ENCODE measurements at places on chromosomes 7 and 10.

DNA sequence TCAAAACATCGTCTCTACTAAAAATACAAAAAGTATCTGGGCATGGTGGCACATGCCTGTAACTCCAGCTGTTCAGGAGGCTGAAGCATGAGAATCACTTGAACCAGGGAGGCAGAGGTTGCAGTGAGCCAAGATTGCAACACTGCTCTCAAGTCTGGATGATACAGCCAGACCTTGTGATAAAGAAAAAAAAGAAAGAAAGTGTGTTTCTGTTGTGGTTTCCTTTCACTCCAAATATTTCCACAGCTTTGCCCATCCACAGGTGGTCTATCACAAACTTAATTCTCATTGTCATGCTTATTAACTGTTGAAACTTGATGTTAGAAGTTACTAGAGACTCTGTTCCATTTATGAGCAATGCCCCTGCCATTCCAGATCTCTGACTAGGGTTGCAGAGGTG lies 316.0 kb upstream of the SEMA3C start:
- no peak for DNase-seq

- peak; percentile 22 for DNase-seq
Measured at GRCh38 chr10:35794703-35795102, 152.6 kb upstream of the FZD8 start.

DNA sequence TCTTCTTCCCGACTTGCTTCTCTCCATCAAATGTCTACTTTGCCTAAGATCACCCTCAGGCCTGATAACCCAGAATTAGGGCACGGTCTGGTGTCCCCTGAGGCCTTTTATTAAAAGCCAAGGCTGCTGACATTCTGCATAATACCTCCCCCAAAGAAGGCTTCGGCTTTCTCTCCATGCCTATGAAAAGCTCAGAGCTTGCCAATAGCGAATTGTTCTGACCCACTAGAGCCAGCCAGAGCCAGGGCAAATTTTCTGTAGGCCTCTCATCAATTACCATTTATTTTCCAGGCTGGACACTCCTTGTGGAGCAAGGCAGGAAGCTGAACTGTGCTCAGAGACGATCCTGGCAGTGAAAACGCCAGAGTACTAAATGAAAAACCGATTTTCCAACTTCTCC lies 64.3 kb upstream of the ADRB1 start:
- DNase-seq = no peak

DNA sequence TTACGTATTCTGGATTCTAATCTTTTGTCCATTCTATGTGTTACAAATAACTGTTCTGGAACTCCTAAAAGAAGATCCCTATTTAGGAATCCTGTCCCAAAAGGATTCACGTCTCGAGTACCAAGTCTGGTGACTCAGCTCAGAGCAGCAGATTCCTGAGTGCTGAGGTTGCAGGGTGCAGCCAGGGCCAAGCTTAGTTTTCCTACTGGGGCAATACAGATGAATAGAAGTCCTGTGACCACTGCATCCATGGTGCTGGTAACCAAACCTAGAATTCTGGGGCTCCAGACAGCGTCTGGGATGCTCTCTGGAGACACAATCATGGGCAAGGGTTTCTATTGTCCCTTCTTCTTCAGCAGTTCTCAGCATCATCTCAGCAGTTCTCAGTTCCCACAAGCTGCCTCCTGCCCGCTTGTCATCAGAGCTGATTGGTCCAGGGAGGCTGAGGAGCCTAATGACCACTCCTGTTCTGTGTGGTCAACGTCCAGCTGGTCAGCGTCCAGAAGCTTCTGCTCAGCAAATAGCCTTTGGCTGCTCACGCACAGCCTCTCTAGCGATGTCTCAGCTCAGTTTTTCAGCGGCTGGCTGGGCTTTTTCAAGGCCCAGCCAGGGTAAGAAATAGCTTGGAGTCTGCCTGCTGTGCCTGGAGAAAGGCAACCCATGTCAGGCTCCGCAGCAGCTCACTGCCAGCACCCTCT lies 50.4 kb upstream of the C7orf33 start:
- DNase-seq = no peak

GRCh38 chr7:84533182-84533581 lies 338.6 kb upstream of the SEMA3A start:
- DNase-seq = no peak

GRCh38 chr7:17832242-17832641 lies 108.1 kb downstream of the SNX13 start:
- DNase-seq = no peak

GRCh38 chr7:141381794-141382427 lies 169.3 kb upstream of the AGK start:
- DNase-seq = no peak

GRCh38 chr10:27774831-27775230 lies 29.2 kb upstream of the MKX start:
- no peak for DNase-seq

DNA sequence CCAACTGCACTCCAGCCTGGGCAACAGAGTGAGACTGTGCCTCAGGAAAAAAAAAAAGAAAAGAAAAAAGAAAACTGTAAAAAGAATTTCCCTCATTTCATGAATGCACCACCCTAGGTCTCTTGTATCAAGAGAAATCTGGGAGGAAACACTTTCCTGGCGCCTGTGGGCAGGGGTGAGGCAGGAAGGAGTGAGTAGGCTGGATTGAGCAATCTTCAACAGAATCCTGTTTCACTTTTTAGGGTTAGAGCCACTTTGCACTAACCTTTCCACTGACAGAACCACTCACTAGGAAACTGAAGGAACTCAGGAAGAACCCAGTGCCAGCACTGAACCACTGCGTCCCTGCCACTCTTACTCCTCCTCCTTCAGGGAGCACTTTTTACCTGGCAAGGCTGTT lies 282.1 kb downstream of the CCDC3 start:
- no peak for DNase-seq

DNA sequence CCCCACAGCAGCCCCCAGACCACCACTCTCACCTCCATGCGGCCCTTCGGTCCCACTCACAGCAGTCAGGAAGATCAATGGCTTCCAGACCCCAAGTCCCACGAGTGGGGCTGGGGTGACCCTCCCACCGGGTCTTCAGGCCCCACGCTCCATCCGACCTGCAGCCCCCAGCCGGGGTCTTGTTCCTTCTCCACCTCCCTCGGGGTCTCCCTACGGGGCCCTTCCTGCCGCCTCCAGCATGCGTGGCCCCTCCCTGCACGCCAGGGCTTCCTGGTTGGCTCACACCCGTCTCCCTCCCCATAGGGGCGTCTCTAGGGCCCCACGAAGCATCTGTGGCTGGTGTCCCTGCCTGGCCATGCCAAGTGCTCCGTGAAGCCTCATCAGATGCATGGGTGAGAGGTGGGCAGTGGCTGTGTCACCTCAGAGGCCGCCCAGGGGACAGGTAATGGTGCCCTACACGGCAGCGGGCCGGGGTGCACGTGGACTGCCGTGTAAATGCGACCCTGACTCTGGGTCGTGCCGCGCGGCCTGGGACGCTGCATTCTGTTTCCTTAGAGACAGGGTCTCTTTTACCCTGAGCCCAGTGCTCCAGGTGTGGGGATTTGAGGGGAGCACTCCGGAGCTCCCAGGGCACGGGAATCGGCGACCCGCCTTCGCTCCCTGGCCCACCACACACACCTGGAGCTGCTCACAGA lies 19.9 kb downstream of the ADAP1 start:
- DNase-seq = peak; percentile 9

GRCh38 chr10:50640238-50640637 lies 16.5 kb upstream of the SGMS1 start:
- no peak for DNase-seq

- DNase-seq = no peak
Measured at GRCh38 chr7:96284835-96285234, 37.1 kb downstream of the SLC25A13 start.

DNA sequence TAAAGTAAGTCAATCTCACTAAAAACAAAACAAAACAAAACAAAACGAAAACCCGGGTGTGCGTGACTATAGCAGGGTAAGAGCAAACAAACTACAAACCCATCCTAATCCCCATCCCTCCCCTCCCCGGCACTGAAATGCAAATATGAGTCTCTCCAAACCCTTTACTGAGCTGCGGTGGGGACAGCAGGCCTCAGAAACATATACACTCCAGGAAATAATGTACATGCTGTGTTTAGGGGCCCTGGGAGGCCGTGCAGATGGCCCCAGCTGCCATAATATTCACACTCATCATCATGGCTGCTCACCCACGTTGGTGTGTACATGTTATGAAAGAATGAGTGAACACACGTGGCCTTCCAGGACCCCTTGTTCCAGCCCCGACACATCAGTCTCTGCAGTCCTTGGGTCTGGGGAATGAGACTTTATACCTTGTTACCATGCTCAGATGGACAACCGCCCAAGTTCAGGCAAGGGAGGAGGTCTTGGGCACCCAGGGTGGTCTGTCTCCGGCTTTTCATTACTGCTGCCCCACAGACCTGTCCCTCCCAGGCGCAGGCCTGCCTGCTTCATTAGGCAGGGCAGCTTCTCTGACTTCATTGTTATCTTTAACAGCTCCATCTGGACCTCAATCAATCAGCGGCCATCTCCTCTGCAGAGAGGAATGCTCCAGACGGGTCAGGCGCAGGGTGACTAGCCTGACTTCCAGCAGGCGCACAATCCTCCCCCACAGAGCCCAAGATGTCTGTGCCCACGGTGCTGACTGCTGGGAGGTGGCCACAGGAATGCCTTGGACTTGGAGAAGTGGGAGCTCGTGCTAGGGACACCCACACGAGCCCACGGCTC lies 20.6 kb downstream of the HSPA12A start:
- DNase-seq = no peak

- DNase-seq = peak; percentile 47
Measured at GRCh38 chr7:3210531-3210930, 90.5 kb upstream of the SDK1 start.

DNA sequence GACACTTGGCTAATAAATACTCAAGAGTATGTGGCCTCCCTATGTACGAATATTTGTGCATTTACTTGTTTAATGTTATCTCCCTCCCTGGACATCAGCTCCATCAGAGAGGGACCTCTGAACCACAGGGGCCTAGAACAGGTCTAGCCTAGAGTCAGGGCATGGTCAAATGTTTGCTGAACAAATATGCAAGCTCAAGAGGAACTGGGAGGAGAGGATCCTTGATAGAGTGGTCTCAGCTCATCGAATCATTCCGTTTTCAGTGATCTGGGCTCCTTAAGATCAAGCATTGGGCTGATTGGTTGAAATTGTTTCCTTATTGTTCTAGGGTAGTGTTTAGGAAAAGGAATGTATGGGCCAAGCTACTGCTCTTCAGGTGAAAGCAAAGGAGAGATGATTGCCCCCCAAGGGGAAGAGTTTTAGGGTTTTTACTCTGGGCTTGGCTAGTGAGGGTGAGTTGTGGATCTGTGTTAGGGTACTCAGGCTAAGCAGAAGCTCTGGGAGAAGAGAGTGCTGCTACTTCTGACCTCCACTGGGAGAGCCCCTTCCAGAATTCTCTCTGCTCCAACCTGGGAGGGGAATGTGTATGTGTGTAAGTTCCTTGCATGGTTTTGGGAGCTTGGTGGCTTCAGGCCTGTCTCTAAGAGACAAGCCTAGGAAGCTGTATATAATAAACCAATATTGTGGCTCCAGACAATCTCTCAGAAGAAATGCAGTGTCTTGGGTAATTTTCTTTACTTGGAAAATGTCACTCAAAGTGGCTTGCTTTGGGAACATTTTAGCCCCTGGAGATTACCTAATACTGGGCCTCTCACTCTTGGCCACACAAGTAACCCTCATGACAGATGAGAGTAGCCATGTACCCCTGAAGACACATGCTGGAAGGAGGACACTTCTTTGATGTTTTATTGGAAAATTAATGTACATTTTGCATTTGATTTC lies 110.0 kb downstream of the EMX2 start:
- DNase-seq = no peak

GRCh38 chr7:84712374-84713121 lies 474.3 kb downstream of the SEMA3D start:
- DNase-seq = no peak

DNA sequence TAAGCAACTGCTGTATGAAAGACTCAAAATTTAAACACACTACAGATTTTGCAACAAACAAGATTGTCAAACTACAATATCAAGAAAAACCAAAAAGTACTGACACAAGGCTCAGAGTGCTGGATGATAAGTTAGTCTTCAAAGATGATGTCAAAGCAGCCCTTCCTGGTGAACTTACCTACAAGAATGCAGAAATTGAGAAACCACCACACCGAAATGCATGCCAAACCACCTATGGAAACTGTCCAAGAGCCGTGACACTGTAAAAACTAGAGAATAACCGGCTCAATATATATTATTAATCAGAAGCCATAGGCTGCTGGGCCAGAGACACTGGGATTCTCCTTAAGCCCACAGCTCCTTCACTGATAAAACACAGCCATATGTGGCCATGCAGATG lies 25.3 kb downstream of the DENND11 start:
- DNase-seq = no peak

DNA sequence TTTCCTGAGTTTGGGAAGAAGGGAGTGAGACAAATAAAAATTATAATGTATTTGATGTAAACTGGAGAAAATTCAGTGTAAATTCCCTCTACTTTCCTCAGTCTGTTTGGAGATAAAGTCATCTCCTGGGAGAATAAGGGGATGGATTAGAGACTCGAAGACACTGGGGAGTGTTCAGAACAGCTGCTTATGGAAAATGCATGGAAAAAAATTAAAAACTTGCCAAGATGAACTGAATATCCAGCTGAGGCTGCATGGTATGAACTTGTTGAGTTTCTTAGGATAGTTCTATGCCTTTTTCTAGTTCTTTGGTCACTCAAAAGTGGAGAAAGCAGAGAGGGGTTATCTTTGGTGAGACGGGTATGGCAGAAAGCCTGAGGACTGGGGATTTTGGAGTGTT lies 210.5 kb downstream of the BICC1 start:
- no peak for DNase-seq

DNA sequence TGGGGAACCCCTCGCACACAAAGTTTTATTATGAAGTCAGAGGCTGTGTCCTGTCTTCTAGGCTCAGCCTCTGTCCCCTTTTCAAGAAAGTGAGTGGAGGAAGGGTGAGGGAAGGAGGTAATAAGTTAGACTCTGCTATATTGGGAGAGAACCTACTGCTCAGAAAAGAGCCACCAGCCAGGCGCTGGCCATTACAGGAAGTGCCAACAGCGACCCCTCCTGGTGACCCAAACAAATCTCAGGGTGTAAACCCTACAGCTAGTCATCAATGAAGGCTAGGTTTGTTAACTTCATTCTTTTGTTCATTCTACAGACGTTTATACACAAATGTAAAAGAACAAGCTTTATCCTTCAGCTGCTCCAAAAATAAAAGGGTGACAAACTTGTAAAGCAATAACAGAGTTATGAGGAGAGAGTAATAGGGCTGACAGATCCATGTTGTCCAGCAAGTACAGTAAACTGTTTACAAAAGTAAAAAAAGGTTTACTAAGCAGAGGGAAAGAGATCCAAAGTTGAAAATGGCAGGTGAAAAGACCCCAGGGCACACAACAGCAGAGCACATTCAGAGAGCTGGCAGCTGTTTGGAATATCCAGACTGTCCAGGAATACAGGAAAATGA lies 82.7 kb downstream of the FAM204A start:
- DNase-seq = peak; percentile 73

- DNase-seq = no peak
Measured at GRCh38 chr10:122710576-122710975, 10.9 kb upstream of the C10orf120 start.

DNA sequence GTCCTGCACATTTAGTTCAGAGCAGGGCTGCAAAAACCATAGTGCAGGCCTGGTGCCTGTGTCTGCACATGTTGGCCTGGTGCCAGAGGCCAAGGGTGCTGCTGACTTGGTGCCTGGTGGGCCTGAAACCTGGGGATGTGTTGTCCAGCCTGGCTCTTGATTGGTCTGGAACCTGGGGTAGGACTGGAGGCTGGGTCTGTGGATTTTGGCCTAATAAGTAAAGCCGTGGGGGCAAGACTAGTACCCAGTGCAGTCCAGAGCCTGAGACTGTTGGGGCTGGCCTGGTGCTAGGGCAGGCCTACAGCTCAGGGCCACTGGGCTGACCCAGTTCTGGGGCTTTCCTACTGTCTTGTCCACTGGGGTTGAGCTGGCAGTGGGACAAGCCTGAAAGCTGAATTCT lies 817.9 kb downstream of the DNAJB9 start:
- no peak for DNase-seq

- no peak for DNase-seq
Measured at GRCh38 chr7:133484086-133484485, 231.2 kb downstream of the EXOC4 start.
